ENCODE measurements at places on chromosomes 12 and 14. TPM values are rescaled to one million over a fixed set of nuclear protein-coding genes. Genes with fewer than 3 reads are reported as not detected.

DNA sequence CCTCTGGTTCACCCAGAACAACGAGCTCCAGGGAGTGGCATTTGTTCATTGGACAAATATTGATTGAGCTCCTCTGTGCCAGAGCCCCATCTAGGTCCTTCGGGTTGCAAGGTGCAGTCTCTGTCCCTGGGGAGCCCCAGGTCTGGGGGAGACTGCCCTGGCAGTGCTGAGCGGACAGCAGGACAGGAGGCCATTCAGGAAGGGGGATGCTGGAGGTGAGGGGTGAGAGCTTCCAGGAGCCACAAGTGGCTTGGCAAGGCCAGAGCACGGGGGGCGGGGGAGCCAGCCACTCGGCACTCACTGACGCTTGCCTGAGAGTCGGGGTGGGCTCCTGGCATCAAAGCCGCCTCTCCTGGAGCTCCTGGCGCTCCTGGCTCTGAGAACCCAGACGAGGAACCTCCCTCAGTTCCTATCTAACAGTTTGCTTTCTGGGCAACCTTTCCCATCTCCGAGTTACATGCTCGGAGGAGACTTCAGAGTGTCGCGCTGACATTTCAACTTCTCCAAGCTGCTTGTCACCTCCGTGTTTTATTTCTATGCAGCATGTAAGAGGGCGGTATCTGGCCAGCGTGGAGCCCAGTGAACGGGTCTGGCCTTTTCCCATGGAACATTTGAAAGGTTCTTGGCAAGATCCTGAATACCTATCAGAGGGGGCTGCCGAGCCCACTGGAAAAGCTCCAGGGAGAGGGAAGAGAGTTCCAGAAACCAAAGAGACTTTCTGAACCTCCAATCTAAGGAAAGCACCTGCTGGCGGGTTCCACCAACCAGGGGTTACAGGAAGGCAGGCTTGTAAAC, 62.0 kb upstream of the BCL11B start:
- no peak overlapping the region for H3K4me3 ChIP-seq
- H3K27ac ChIP-seq = no peak overlapping the region
- H3K4me1 ChIP-seq = no peaks in the 10 kb centered on the region
- H3K27me3 ChIP-seq = peaks cover 42% of the 10 kb centered on the region

DNA sequence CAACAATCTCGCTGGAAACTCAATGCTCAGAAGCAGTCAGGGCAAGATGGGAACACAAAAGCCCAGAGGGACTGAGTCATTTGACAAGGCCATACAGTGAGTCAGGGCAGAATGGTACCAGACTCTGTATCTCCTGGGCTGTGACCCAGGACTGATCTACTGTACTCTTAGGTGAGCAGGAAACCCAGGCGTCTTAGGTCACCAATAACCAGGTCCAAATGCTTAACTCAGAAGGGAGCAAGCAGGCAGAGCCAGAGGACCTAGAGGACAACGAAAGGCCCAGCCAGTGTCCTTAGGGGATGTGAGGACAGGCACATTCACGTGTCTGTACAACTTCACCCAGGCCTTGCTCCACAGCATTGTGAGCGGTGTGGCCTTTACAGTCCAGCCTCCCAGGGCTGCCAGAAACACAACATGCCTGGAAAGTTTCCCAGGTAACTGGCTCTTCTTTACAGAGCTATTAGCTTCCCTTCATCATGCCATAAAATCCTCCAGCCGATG, 69.9 kb downstream of the ARL6IP4 start:
- H3K4me3 ChIP-seq = no peak overlapping the region
- H3K4me1 ChIP-seq = peaks cover 67% of the 10 kb centered on the region

- H3K27ac ChIP-seq = no peak overlapping the region
- H3K4me1 ChIP-seq = no peaks in the 10 kb centered on the region
- no peaks in the 10 kb centered on the region for H3K36me3 ChIP-seq
Measured at GRCh38 chr14:49920935-49921334, 28.1 kb downstream of the ARF6 start.

- no peak overlapping the region for H3K4me3 ChIP-seq
- no peaks in the 10 kb centered on the region for H3K4me1 ChIP-seq
- no peaks in the 10 kb centered on the region for H3K27me3 ChIP-seq
- H3K36me3 ChIP-seq = peaks cover 56% of the 10 kb centered on the region
- no peak for ATAC-seq
- no peak overlapping the region for H3K27ac ChIP-seq
Measured at GRCh38 chr14:101925152-101925551, 39.2 kb upstream of the DYNC1H1 start.

DNA sequence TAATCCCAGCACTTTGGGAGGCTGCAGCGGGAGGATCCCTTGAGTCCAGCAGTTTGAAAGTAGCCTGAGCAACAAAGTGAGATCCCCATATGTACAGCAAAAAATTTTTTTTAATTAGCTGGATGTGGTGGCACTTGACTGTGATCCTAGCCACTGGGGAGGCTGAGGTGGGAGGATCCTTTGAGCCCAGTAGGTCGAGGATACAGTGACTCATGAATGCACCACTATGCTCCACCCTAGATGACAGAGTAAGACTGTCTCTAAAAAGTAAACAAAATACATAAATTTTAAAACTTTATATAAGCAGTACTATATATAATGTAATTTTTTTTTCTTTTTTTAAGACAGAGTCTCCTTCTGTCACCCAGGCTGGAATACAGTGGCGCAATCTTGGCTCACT, 115.4 kb downstream of the ESR2 start:
- H3K36me3 ChIP-seq = no peaks in the 10 kb centered on the region
- H3K4me1 ChIP-seq = no peaks in the 10 kb centered on the region
- no peaks in the 10 kb centered on the region for H3K27me3 ChIP-seq
- no peak overlapping the region for H3K4me3 ChIP-seq
- no peak overlapping the region for H3K27ac ChIP-seq
- no peak for ATAC-seq

GRCh38 chr12:118480235-118480634, 103.9 kb downstream of the SUDS3 start:
- H3K36me3 ChIP-seq = no peaks in the 10 kb centered on the region
- no peak overlapping the region for H3K4me3 ChIP-seq
- no peaks in the 10 kb centered on the region for H3K27me3 ChIP-seq
- no peak overlapping the region for H3K27ac ChIP-seq

GRCh38 chr12:97960225-97960624, 497.6 kb downstream of the RMST start:
- H3K4me1 ChIP-seq = no peaks in the 10 kb centered on the region
- no peaks in the 10 kb centered on the region for H3K36me3 ChIP-seq
- no peaks in the 10 kb centered on the region for H3K27me3 ChIP-seq

GRCh38 chr12:92505254-92506231, 197.2 kb upstream of the PLEKHG7 start:
- H3K4me3 ChIP-seq = peak overlapping the region; percentile 19
- H3K36me3 ChIP-seq = no peaks in the 10 kb centered on the region
- peaks cover 7% of the 10 kb centered on the region for H3K4me1 ChIP-seq
- H3K27ac ChIP-seq = peak overlapping the region; percentile 80
- peak; percentile 54 for ATAC-seq

GRCh38 chr14:84804468-84804867, 725.5 kb upstream of the FLRT2 start:
- no peaks in the 10 kb centered on the region for H3K36me3 ChIP-seq
- H3K4me1 ChIP-seq = no peaks in the 10 kb centered on the region
- H3K27ac ChIP-seq = no peak overlapping the region

- no peak overlapping the region for H3K27ac ChIP-seq
- H3K4me3 ChIP-seq = no peak overlapping the region
- no peak for ATAC-seq
Measured at GRCh38 chr12:112421363-112421762, 2.6 kb downstream of the PTPN11 start.

The CLEC2D gene
- 2.3 TPM for total RNA-seq

The ANO4 gene
- total RNA-seq = 0.30 TPM

The GPR68 gene
- total RNA-seq = 2.5 TPM

The NELL2 gene
- 0.12 TPM for total RNA-seq

The SPIC gene
- total RNA-seq = not detected

Measured in gastroesophageal sphincter (tissue), 4 donors.